H54 (cell line): ENCODE measurements at places on chromosomes 7 and 10.

- DNase-seq: no peak
Observed at GRCh38 chr10:2476812-2477553, 590.4 kb upstream of the PFKP start.

GRCh38 chr10:27838901-27839300 lies 93.3 kb upstream of the MKX start:
- DNase-seq: no peak

GRCh38 chr7:101216001-101216859 lies 1.2 kb downstream of the PLOD3 start:
- DNase-seq: no peak

GRCh38 chr7:33805630-33806233 lies 99.6 kb upstream of the BMPER start:
- DNase-seq: peak; percentile 20

- no peak for DNase-seq
Observed at GRCh38 chr10:104791471-104791870, 150.4 kb downstream of the SORCS3 start.

DNA sequence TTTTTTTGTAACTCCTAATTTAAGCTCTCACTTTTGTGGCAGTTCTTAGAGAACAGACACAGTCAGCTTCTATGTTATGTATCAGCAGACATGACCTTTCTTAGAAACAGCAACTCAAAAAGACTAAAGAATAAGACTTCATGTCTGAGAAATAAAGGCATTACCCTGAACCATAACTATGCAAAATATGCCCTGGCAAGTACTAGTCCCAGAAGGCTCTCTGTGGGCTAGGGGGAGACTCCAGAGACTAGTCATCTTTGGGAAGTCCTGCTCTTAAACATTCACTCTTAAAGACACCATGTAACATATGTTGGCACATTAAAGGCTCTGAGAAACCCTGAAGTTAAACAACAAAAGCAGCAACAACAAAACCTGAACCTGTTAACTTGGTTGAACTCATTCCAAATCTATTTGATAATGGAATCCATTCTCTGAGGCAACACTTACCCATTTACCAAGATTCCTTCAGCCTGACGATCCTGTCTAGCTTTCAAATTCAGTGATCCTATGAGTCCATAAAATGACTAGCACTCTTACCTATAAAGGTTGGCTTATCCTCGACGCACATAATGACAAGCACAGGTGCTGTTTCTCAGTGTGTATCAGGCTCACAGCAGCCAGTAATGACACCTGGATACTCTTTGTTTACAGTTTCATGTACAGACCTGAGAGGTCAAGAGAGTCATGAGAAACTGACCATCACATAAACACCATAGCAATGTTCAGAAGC lies 62.3 kb downstream of the OSBPL3 start:
- no peak for DNase-seq

DNA sequence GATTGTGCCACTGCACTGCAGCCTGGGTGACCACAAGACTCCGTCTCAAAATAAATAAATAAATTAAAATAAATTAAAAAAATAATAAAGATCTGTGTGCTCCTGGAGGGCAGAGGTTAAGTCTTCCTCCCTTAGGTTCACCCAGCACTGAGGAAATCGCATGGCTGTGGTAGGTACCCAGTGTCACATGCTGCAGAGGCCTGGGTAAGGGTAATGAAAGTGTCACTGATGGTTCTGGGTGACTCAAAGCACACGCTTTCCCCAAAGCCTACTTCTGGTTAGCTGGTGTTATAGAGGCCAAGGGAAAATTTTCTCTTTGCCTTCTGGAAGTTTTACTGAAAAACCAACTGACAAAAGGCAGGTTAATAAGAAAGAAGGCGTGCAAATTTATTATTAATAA lies 88.8 kb upstream of the ITGB1 start:
- no peak for DNase-seq
